Stimulated activated CD4-positive, alpha-beta T cell treated with anti-CD3 and anti-CD28 coated beads, Interleukin-4, amount 100 ng/mL, for 48 hours (primary cell): ENCODE measurements at places on chromosomes 16 and 17.

DNA sequence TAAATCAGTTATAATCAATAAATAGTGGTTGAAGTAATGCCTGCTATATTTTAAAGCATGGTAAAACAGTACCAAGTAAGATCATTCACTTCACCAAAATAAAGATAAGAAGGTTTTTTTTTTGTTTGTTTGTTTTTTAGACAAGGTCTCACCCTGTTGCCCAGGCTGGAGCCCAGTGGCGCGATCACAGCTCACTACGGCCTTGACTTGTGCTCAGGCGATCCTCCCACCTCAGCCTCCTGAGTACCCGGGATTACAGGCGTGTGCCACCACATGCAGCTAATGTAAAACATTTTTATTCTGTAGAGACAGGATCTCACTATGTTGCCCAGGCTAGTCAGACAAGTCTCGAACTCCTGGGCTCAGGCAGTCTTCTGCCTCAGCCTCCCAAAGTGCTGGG, 84.5 kb upstream of the NETO2 start:
- DNase-seq, result no peak

DNA sequence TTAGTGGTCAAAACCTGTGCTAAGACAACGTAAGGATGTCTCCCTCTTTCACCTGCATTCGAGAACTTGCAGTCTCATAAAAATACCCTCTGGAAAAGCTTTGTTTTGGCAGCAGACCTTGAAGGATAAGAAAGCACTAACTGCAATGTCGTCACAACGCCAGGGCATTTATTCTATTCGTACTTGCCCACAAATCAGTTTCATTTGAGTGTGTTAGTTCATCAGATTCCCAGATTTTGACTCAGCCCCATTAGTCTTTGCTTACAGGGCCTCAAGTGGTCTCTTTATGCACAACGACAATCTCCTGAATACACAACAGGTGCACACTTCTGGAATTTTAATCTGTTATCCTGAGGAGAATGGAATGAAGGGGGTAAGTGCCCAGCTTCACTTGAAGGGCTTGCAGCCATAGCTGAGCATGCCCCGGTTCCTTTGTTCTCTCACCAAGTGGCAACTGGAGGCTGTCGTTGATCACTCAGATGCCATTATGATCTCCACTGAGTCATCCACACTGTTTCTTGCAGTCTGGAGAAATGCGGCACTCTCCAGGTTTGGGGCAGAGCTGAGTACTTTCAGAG, 58.8 kb downstream of the CLEC19A start:
- no peak for DNase-seq

- no peak for DNase-seq
Observed at GRCh38 chr17:73228748-73229236, 32.9 kb downstream of the CPSF4L start.

DNA sequence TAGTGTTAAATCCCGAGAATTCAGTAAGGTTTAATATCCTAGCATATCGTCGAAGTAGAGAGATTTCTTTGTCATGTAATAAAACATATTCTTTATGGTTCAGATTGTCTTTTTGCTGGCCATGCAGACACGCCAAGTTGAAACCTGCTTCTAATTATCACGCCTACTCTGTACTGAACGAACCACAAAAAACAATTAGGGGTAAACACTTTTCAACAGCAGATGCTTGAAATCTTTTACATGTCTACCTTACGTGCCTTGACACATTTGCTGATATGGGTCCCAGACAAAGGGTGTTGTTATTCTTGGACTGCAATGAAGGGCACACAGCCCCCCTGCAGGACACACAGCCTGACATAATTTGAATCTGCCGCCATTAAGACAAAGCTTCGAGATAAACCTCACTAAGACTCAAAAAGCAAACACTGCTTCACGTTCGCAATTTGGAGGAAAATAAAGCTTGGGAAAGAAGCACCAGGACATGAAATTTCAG, 13.3 kb downstream of the WIPI1 start:
- DNase-seq, result no peak

GRCh38 chr16:77414752-77415231, 20.0 kb downstream of the ADAMTS18 start:
- no peak for DNase-seq

GRCh38 chr17:73196500-73196899, 3.6 kb downstream of the COG1 start:
- DNase-seq, result no peak

- no peak for DNase-seq
Observed at GRCh38 chr17:81234940-81235821, 3.7 kb downstream of the TEPSIN start.

GRCh38 chr16:87368029-87368770, 15.4 kb downstream of the FBXO31 start:
- DNase-seq, result no peak

DNA sequence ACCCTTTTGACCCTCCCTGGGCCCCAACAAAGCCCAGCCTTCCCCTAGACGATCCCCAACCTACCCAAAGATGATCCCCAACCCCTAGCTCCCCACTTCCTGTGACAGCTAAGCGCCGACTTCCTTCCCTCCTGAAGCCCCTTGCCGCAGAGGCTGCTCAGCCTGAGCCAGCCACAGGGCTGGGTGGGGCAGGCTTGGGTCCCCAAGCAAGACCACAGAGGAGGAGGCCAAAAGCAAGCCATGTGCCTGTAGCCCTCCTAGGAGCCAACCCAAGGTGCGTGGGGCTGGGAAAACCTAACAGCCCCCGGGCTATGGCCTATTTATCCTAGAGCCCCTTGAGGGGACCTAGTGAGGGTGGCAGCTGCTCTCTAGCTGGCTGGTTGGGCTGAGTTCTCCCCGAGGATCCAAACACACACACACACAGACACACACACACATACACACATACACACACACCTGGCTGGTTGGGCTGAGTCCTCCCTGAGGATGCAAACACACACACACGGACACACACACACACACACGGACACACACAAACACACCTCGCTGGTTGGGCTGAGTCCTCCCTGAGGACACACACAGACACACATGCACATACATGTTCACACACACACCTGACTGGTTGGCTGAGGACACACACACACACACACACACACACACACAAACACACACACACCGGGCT, 4.8 kb downstream of the ARRB2 start:
- no peak for DNase-seq

GRCh38 chr16:79287424-79287917, 313.1 kb downstream of the MAF start:
- no peak for DNase-seq

DNA sequence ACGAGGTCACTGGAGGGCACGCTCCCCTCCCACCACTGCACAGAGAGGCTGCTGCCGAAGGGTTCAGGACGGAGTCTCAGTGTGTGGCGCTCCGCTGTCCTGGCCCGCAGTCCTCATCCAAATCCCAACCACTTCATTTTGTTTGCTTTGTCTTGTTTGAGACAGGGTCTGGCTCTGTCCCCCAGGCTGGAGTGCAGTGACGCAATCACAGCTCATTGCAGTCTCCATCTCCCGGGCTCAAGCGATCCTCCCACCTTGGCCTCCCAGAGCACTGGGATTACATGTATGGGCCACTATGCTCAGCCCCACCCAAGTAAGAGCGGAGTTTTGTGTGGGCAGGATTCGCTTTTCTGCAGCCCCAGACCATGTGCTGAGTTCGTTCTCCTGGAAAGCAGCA, 12.7 kb downstream of the UNKL start:
- DNase-seq, result no peak

GRCh38 chr16:53094013-53094630, 39.3 kb downstream of the CHD9 start:
- DNase-seq, result no peak

DNA sequence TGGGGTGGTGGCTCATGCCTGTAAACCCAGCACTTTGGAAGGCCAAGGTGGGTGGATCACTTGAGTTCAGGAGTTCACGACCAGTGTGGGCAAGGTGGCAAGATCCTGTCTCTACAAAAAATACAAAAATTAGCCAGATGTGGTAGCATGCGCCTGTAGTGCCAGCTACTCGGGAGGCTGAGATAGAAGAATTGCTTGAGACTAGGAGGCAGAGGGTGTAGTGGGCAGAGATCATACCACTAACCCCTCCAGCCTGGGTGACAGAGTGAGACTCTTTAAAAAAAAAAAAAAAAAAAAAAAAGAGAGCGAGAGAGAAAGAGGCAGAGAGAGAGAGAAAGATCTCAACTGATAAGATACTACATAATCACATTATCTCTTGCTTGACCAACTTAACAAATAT, 45.9 kb downstream of the KANSL1 start:
- DNase-seq, result no peak

- no peak for DNase-seq
Observed at GRCh38 chr17:7022781-7023571, at the start of gene BCL6B. TSS of gene BCL6B (plus strand) at chr17:7023050. CDS start at chr17:7023672, 622 bp downstream.

- no peak for DNase-seq
Observed at GRCh38 chr17:871751-872519, 89.8 kb downstream of the MRM3 start.

GRCh38 chr17:5585836-5586521, 1.7 kb upstream of the NLRP1 start:
- DNase-seq, result no peak

DNA sequence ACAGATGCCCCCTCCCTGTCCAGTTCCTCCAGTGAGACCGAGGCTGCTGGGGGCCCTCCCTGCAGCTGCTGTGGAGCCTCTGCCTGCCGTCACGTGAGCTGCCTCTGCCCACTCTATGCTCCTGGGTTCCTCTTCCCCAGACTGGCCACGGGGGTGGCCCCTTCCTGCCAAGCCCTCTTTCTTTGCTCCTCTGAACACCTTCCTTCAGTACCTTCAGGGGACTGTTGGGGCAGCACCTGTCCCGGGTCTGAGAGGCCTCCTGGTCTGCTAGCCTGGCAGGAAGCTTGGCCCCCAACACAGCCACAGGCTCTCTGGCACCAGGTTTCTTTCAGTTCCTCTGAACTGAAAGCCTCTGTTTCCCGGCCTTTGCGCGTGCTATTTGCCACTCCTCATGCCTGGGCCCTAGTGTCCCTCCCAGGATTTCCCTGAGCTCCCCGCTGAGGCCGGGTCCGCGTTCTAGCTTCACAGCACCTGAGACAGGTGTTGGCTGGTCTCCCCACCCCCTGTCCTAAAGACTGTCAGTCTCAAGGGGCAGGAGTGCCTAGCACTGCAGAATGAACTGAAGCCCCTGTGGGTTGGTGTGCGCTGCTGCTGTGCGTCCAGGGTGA, 6.6 kb upstream of the ATP6V0C start:
- DNase-seq, result no peak

- DNase-seq, result no peak
Observed at GRCh38 chr17:81129289-81129688, 36.0 kb upstream of the PVALEF start.

- DNase-seq, result no peak
Observed at GRCh38 chr17:21146362-21147015, 19.7 kb downstream of the DHRS7B start.

- DNase-seq, result no peak
Observed at GRCh38 chr17:80793851-80794267, 197.8 kb upstream of the CHMP6 start.

DNA sequence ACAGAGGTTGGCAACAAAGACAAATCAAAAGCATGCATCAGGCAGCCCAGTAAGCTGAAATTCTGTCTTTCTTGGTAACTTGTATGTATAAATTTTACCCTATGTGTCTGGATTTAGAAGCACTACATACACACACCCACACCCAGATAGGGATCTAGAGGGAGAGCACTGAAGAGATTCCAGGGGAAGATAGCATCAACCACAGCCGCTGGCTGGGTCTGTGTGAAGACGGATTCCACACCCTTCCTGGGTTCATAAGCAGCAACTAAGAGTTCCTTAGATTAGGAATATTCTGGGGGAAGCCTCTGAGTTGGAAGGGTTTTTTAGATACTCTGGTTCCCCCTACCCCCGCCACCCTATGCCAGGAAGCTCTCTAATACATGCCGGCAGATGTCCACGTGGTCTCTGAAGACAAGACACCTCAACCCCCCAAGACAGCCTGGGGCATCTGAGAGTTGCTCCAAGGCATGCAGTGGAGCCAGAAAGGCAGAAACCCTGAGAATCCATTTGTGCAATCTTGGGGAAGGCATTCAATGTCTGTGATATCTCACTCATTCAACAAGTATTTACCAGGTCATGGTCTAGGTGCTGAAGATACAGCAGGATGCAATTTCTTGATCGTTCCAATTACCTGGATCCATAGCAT, 86.4 kb downstream of the NOG start:
- DNase-seq, result no peak

DNA sequence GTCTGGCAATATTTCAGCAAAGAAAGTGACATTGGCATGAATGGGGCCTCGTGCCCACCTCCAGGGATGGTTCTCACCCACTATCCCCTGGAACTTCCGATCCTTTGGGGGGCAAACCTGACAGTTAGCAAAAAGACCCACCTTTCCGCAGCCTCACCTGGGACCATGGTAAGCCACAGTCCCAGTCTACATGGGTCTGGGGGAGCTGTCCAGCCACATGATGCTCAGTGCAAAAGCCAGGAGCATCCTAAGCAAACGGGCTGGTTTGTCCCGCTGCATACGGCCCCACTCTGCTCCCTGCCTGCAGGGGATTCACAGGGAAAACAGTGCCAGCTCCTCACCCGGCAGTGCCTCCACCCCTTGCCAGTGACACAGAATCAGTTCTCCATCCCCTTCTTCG, 19.3 kb downstream of the AIPL1 start:
- no peak for DNase-seq

DNA sequence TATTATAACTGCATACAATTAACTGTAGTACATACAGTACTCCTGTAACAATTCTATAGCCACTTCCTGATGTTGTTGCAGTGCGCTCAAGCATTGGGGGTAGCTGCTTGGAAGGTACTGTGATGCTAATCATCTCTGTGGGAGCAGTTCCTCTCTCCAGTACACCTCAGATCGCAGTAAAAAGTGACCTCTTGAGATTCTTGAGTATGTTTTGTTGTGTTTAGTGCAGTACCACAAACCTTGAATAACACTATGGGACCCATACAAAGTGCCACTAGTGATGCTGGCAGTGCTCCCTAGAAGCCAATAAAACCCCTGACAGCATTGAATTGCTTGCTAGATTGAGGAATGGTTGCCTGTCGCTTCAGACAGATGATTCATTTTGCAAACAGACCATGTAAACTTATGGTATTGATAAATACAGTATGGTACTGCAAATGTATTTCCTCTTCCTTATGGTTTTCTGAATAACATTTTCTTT, 193.0 kb downstream of the SPECC1 start:
- DNase-seq, result no peak

- DNase-seq, result no peak
Observed at GRCh38 chr17:67671493-67671892, 46.2 kb upstream of the NOL11 start.

DNA sequence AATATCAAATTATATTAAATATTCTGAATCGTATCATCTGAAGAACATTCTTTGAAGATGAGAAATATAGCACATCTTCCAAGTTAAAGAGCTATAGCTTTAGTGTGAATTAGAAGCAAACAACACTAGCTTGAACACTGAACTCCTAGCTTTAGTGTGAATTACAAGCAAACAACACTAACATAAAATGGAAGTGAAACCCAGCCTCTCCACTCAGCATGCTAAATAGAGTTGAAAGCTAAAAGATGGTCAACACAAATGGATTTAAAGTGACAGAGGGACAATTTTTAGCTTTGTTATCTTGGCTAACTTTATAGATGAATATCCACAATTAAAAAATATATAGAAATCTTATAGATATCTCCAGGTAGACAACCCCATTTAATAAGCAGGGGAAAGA, 4.5 kb upstream of the KIF2B start:
- DNase-seq, result no peak
